ENCODE measurements at places on chromosomes 6 and 20.
A peak's percentile ranks its signal among the peaks of the same experiment; 100 is the strongest.

DNA sequence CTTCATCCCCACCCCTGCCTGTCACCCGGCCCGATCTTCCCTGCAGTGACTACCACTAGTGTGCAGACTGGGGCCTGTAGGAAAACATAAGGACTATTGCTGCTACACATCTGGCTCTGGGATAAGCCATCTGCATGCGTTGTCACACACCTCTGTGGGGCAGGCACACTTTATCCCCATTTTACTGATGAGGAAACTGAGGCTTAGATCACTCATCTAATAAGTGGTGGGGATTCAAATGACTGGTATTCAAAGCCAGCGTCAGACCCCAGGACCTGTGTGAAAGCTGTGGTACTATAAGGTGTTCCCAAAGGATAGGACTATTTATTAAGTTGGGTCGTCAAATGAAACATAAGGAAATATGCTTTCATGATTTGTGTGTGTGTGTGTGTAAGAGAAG is 148.9 kb upstream of the RNF24 start:
- DNase-seq: no peak

GRCh38 chr6:36127462-36128016 is 2.8 kb upstream of the MAPK13 start:
- DNase-seq: peak; percentile 41

GRCh38 chr20:13819885-13820645 is 35.2 kb downstream of the NDUFAF5 start:
- peak; percentile 29 for DNase-seq

DNA sequence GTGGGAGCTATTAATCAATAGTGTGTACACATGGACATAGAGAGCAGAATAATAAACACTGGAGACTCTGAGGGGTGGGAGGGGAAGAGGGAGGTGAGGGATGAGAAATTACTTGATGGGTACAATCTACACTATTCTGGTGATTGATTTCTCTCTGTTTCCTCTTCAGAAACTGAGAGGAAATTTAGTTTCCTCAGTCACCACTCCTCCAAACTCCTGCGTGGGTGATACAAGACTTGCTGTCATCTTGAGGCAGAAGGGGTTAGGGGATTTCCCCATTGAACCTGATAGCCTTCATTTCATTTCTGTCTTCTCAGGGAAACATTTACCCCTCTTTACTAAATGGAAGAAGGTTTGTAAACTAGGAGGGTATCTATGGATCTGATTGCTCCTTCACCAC is 84.3 kb upstream of the ESR1 start:
- DNase-seq: no peak

- DNase-seq: no peak
Observed at GRCh38 chr6:18241208-18242038, 22.9 kb downstream of the DEK start.

DNA sequence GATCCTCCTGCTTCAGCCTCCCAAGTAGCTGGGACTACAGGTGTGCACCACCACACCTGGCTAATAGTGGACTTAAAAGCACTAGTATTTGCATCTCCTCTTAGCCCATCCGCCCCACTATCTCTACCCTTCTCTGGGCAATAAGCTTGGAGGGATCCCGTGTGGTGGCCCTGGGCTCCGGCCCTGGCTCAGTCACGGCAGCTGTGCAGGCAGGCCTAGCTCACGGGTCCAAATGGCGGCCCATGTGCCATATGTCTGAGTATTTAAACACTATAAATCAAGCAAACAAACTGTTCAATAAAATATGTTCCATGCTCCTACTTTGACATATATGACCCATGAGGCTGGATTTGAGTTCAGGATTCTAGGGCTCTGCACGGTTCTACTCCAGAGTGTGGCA is 118.4 kb downstream of the BANF2 start:
- DNase-seq: no peak

- no peak for DNase-seq
Observed at GRCh38 chr6:7621761-7622160, 31.8 kb downstream of the SNRNP48 start.

- no peak for DNase-seq
Observed at GRCh38 chr20:237489-237888, 10.4 kb downstream of the DEFB129 start.

DNA sequence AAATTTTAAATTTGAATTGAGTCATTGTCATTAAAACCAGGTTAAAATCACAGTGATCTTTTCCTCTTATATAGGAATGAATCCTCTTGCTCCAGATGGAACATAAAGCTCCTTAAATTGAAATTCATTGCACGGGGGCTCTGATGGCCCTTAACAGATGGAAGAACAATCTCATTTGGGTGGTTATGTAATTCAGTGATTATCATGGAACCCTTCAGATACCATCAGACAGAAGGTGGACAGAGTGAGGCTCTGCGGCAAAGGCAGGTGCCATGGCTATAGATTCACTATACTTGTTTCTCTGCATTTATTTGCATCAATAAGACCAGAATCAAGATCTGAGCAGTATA is 17.8 kb upstream of the RNF182 start:
- DNase-seq: no peak

DNA sequence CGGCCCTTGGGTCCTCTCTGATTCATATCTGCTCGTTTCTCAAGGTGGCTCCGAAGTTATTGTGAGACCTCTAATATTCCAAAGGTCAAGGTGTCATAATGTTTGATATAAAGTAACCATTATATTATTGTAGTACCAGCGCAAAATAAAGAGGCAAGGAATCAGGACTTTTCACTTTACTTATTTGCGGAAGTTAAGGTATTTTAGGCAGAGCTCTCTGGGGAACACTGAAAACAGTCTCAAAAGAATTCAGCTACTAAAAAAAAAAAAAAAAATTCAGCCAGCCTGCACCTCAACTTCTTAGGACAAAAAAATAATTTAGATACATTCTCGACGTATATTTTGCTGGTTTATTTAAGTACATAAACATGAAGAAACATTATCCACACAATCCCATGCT is 2.4 kb downstream of the OSER1 start:
- no peak for DNase-seq

DNA sequence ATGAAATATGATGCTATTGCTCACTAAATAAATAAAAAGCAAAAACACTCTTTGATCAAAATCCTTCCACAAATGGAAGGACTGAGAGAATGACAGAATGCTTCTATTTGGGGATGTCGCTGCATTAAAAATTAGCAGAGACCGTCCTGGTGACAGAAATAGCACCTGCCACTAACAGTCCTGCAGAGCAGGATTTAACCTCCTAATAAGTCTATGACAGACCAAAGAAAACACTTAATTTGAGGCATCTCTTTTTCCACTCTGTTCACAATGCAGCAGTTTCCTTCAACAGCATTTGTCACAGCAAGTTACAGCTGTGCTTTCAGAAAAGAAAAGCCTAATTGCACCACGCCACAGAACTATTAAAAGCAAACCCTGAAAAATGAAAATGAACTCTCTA is 140.6 kb upstream of the BEND6 start:
- no peak for DNase-seq

DNA sequence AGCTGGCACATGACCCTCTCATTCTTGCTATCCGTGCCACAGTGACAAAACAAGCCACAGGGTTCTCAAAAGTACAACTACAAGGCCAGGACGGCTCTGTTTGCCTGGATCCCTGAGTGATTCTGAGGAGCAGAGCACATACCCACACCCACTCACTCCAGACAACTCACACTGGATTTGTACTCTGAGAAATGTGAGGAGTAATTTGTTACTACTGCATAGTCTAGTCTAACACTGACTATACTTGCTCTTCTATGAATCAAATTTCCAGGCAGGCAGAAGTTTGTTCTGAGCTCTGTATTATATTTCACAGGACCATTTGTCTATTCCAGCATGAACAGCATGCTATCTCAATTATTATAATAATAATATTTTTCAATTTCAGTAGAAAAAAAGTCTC is 26.7 kb upstream of the SPTLC3 start:
- DNase-seq: no peak

DNA sequence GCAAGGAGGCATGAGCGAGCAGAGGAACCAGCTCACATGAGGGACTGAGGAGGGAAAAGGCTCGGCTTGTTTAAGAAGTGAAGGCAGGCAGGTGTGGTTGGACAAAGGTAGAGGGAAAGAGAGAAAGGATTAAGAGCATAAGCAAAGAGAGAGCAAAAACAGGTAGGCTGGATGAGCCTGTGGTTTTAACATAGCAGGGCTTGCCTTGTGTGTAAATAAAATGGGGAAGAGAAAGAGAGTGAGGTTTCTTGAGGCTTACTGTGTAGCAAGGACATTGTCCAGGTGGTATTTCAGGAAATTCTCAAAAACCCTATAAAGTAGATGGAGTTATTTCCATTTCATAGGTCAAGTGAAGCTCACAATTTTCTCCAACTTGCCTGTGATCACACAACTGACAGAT is 93.9 kb upstream of the HDAC2 start:
- DNase-seq: no peak
